ENCODE measurements at places on chromosomes 3 and 15.

DNA sequence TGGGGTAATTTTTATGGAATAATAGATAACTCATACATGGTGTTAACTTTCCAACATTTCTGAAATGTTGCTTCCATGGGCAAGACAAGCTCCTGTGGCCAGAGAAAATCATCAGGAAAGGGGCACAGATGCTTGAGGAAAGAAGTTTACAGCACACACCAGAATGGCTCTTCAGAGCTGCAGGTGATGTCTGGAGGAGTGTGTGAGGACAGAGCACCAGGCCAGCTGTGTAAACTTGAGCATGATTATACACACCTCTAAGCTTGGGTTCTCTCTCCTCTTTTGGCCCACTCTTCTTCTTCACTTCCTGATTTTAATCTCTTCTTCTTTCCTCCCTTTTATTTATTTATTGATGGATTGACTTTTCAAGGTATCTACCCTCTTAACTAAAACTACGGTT, 676.0 kb downstream of the GRM7 start:
- no peak for DNase-seq

DNA sequence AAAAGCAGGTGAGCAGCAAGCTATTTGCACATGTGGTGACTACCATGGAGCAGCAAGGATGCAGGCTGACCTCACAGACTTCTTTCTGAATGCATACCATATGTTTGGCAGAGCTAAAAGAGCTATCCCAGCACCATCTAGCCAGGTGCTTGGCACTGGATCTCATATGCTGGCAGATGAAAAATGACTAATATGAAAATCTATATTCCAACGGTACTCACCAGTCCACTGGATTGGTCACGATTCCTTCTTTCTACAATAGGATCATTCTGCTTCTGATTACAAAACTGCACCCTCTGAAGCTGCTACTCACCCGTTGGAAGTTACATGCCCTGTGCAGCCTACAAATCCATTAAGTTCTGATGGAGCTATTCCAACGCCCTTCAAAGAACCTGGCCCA, 714.3 kb upstream of the CFAP20DC start:
- DNase-seq = peak; percentile 53

- DNase-seq = no peak
These were observed 542.1 kb upstream of the NAALADL2 start for GRCh38 chr3:174317005-174317404.

DNA sequence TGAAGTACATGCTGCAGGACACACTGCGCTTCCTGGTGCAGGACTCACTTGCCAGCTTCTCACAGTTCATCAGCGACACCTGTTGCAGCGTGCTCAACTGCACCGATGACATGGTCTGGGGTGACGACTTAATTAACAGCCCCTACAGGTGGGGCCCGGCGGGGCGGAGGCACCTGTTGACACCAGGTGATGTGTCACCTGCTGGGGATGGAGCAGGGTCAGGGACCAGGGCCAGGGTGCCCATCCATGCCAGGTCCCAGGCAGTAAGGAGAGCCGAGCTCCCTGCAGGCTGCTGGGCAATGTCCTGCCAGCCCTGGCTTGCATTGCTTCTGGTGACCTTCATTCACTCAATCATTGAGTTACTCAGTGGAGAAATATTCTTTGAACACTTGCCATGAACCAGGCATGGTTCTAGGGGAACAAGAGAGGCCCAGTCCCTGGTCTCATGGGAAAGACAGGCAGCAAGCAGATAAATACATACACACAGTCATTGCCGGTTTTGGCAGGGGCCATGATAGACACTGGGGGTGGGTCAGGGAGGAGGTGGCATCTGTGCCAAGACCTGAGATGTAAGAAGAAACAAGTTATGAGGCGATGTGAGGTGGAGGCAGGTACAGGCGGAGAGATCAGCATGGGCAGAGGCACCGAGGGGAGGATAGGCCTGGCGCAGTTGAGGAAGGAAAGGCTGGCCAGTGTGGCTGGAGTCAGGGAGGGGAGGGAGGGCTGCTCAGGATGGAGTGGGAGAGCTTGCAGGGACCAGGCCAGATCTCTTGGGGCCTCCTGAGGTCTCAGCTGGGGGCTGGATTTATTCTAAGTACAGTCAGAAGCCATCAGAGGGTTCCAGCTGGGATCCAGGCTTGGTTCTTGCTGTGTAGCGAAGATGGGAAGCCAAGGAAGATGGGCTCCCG, 30.8 kb downstream of the DNAH1 start:
- peak; percentile 39 for DNase-seq

GRCh38 chr3:184241447-184242296, 7.1 kb downstream of the ALG3 start:
- no peak for DNase-seq

DNA sequence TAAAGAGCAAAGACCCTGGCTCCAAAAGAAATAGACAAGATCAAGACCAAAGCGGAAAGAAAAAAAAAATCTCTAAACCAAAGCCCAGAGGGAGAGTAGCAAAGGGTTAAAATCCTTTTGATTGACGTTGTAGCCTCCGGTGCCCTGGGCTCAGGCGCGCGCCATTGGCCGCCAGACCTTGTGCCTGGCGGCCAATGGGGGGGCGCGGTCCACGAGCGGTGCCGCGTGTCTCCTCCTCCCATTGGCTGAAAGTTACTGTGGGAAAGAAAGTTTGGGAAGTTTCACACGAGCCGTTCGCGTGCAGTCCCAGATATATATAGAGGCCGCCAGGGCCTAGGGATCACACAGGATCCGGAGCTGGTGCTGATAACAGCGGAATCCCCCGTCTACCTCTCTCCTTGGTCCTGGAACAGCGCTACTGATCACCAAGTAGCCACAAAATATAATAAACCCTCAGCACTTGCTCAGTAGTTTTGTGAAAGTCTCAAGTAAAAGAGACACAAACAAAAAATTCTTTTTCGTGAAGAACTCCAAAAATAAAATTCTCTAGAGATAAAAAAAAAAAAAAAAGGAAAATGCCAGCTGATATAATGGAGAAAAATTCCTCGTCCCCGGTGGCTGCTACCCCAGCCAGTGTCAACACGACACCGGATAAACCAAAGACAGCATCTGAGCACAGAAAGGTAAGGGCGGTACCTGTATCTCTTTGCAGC, at the start of gene HES1:
HES1 (plus strand) TSS at position 343 of the 713 bp plus-strand sequence; CDS start at position 576, 233 bp downstream.
- DNase-seq = peak; percentile 99

GRCh38 chr3:153906366-153906765, 214.8 kb upstream of the ARHGEF26 start:
- DNase-seq = no peak

GRCh38 chr3:64074060-64074459, 50.8 kb upstream of the PSMD6 start:
- peak; percentile 40 for DNase-seq

- DNase-seq = no peak
These were observed 56.0 kb upstream of the KCNMB2 start for GRCh38 chr3:178480274-178480673.

- DNase-seq = peak; percentile 75
These were observed 142.3 kb downstream of the TMCO5A start for GRCh38 chr15:38076786-38077185.

GRCh38 chr15:55237219-55238130, 40.7 kb upstream of the RSL24D1 start:
- DNase-seq = no peak

GRCh38 chr3:185866555-185866954, 41.7 kb upstream of the IGF2BP2 start:
- DNase-seq = no peak

- peak; percentile 65 for DNase-seq
These were observed 631 bp downstream of the NKTR start for GRCh38 chr3:42600958-42601675.
